ENCODE measurements at places on chromosomes 6 and 20.

- no peak for DNase-seq
Observed at GRCh38 chr6:34836008-34836407, 44.1 kb downstream of the BLTP3A start.

GRCh38 chr6:143986463-143987065 lies 21.5 kb downstream of the PLAGL1 start:
- DNase-seq, result no peak

DNA sequence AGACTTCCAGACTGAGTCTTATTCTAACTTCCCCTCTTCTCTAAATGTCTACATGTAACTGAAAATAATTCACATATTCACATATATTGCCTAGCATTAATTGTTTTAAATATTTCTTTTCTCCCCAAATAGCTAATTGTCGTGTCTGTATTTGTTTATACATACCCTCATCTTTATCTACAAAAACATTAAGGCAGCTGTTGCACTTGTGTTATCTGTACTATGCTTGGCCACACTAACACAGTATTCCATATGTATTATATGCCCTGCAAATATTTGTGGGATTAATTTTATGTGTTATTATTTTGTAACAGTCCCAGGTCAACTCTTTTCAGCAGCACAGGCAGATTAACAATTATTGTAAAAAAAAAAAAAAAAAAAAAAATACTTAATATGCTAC lies 11.7 kb downstream of the HDAC2 start:
- DNase-seq, result no peak

DNA sequence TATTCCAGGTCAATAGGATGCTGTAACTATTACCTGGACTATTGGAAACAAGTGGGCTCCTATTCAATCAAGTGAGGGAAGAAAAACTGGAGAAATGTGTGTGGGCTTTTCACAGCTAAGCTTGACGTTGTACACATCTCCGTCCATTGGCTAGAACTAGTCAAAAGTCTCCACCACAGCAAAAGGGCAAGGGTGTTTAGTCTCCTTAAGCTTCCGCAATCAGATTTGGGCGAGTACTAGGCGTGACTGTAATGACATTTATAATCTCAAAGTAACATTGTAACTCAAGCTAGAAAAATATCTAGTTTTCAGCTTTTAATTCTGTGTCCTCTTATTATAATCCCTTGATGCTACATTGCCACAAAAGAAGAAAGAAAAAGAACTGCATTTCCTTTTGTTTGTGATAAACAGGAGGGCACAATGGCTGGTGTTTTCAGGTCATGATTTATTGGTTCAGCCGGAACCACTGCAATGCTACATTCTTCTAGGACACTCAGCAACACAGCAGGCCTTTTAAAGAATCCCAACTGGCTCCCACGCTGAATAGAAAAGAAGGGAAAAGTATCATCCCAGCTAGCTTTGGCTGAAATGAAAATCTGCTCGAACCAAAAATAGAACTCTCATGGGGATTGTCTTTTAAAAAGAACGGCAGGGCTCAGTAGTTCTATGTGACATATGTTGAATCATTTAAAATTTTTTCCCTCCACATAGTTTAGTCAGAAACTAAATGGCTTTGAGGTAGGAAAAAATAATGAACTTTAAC lies 387.7 kb downstream of the BTBD3 start:
- no peak for DNase-seq

DNA sequence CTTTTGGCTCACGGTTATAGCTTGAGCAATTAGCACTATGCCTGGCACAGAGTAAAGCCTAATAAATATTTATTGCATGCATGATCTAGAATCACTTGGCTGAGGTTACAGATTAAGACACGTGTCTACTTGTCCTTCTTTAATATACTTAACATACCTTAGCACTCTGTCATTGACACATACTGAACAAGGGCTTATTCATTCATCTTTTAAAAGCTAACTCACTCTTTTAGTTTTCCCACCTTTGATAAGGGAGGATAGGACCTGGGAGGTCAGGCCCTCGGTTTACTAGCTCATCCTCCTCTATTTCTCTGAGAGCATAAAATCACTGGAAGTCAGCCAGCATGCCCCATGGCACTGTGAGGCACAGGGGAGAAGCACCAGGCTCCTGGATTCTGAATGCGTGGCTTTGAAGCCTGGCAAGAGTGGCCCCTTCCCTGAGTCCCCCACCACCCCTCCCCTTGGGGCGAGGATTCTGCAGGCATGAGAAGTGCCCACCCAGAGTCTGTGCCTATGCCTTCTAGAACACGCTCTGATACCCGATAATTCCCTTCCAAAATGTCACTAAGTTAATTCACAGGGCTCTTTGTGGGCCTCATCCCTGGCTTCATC lies 11.2 kb downstream of the ZCCHC3 start:
- no peak for DNase-seq

DNA sequence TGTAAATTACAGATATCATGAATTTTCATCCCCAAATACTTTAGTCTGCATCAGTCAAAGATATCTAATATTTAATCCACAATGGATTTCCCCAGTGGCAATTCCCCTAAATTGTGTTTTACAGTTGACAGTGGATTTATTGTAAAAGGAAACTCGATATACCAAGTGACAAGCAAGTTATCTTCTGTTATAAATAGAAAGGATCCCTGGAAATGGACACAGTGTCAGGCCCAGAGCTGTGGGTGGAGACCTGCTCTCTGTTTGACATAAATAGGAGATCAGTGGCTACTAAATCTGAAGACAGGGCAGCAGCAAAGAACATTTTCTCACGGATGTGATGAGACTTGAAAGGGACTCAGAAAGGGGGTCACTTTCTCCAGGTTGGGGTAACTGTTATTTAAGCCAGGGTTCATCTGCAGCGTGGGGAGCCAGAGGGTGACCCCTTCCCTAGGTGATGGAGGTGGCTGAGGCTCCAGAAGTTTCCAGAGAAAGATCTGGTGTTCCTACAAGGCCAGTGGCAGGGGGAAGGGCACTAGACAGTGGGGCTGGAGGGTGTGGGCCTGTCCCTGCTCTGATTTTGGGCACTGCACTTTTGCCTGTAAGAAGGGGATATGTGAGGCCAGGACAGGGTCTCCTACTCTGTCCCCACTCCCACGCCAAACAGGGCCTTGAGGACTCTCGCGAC lies 12.3 kb upstream of the FAM110A start:
- no peak for DNase-seq

DNA sequence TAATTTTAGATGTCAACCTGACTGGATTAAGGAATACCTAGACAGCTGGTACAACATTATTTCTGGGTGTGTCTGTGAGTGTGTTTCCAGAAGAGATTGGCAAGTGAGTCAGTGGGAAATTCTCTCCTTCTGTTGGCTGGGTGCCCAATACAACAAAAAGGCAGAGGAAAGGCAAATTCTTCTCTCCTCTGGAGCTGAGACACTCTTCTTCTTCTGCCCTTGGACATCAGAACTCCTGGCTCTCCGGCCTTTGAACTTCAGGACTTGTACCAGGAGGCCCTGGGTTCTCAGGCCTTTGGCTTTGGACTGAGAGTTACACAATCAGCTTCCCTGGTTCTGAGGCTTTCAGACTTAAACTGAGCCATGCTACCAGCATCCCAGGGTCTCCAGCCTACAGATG lies 7.8 kb upstream of the BTN3A1 start:
- DNase-seq, result no peak

DNA sequence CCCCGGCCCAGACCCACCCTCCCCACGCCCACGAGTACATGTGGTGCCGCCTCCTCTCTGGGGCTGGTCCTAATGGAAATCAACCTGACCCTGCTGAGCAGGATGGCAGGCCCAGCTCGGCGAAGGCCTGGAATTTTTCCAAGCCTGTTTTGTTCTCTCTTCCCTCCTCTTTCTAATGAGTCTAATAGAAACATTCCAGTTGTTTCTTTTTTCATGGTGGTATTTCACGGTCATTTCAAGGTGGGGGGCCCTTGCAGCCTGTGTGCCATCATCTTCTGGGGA lies 16.6 kb downstream of the SMOC2 start:
- DNase-seq, result no peak

DNA sequence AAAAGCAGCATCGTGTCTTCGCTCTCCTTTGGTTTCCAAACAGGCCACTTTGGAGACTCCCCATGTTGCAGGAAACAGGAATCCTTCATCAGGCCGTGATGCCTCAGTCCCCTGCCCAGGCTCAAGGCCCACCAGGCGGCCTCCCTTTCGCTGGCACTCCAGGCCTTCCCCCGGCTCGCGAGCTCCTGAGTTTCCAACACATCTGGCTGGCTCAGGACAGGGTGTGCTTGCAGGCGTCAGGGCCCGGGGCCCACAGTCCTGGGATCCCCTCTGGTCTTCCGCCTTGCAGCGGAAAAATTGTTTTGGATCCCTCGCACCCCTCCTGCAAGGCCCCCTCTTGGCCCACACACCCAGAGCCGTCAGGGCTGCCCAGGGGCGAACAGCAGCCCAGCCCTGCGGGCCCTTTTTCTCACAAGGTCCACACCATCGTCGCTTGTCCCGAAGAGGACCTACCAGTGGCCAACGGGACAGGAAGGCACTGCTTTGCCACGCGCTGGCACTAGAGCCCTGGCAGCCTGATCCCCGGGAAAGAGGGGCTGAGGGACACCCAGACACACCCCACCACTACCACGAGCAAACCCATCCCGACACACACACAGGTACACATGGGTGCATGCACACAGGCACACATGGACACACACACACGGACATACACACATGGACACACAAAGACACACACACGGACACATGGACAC lies 1930.9 kb upstream of the DEFB115 start:
- DNase-seq, result no peak

- no peak for DNase-seq
Observed at GRCh38 chr6:38676974-38677544, 25.9 kb downstream of the GLO1 start.

- DNase-seq, result no peak
Observed at GRCh38 chr6:105304825-105305224, 98.1 kb downstream of the PREP start.

GRCh38 chr6:9064156-9064555 lies 628.8 kb upstream of the SLC35B3 start:
- no peak for DNase-seq

- DNase-seq, result no peak
Observed at GRCh38 chr6:15575357-15576033, 87.3 kb downstream of the DTNBP1 start.

DNA sequence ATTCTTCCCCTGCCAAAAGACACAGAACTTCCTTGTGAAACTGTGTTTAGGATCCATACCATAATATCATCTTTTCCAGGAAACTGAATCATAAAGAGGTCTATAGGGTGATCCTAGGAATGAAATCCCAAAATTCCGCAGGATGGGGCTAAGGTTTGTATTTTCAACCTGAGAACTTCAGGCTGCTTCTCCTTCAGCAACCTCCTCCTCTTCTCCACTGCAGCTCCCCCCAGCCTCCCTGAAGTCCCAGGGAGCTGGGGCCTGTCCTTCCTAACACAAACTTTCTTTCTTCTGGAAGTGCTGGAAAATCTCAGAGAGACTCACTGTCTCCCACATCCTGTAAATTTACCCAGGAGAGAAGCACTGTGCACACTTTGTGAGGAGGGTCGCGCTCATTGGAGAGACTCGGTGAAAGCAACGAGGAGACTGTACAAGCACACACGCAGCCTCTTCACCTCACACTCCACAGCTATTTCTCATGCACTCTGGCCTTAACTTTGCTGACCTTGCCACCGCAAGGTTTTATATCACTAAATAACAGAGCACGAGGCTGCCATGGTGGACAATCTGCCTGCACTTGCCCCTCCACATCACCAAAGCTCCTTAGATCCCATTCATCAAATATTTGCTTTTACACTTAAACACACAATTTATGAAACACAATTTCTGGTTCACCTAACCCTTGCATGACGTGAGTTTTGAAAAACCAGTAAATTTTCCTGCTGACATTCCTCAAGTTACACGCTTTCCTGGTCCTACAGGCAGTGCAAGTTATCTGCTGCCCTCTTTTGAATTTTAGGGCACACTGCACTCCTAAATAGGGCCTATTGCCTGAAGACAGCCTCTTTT lies 14.3 kb downstream of the ID4 start:
- DNase-seq, result no peak

- no peak for DNase-seq
Observed at GRCh38 chr6:80388507-80388906, 282.0 kb downstream of the BCKDHB start.

DNA sequence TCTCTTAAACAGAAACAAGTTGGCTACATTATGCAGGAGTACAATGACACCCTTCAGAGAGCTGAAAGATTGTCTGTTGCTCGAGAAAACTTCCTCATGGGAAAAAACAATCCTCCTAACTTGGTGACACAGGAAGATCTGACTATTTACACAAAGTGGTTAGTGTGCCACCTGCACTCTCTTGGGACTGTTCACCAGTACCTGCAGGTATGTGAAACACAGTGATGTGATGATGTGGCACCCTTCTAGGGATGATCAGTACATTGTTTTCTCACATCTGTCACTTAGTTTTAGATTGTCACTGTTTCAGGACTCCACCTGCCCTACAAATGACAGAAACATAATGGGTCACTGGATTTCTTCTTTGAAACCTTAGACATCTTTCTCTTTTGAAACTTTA lies 101.8 kb downstream of the CEP57L1 start:
- no peak for DNase-seq

DNA sequence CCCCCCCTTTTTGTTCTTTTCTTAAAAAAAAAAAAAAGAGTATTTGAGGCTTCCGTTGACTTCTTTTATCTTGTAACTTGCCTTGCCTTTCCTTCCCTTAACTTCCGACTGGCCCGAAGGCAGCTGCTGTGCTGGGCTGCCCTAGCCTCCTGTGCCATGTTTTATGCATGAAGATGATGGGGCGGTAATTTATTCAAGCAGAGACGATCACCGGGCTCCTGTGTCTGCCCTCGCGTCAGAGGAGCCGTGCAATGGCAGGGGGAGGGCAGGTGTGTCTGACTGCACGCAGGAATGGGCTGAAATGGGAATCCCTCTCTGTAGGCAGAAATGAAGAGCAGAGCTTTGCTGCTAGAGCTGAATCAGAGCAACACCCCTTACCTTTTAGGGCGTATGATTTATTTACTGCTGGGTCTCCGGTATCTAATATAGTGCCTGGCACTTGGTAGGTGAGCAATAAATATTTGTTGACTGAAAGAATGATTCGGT lies 106.3 kb upstream of the RIPOR2 start:
- no peak for DNase-seq

- no peak for DNase-seq
Observed at GRCh38 chr6:145772846-145773245, 37.5 kb upstream of the EPM2A start.

GRCh38 chr20:309306-309840 lies 12.0 kb downstream of the ZCCHC3 start:
- DNase-seq, result no peak

- no peak for DNase-seq
Observed at GRCh38 chr6:149936743-149937142, 5.1 kb upstream of the ULBP2 start.

- no peak for DNase-seq
Observed at GRCh38 chr20:25127761-25128537, 46.0 kb upstream of the VSX1 start.
